Brain microvascular endothelial cell (primary cell): ENCODE measurements at places on chromosomes 1 and 21.

DNA sequence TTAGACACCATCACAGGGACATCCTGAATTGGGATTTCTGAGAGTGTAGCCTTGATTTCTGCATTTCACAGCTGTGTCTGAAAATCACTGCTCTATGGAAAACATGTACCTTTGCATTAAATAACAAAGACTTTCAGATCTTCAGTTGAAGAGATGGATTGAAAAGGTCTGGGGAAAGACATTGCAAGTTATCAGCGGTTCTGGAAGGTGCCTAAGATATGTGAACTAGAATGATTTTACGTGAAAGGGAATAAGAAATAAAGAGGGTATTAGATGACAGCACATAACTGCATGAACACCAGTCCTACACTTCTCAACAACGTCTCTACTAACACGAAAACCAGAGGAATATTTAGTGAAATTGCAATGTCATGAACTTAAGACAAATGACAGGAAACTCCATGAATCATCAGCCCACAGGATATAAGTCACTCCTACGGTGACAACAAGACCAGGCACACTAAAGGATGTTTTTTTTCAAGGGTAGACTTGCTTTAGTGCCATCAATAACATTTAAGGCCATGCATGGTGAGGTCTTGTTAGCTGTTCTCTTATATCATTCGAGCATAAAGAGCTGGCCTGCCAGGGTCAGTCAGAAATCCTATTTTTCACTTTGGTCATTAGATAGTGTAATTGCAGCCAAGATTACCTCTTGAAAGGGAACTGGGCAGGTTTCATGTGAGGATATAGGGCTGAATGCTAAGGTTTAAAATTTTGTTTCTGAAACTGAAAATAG is 283.1 kb downstream of the GRIK1 start:
- DNase-seq: peak; percentile 76

DNA sequence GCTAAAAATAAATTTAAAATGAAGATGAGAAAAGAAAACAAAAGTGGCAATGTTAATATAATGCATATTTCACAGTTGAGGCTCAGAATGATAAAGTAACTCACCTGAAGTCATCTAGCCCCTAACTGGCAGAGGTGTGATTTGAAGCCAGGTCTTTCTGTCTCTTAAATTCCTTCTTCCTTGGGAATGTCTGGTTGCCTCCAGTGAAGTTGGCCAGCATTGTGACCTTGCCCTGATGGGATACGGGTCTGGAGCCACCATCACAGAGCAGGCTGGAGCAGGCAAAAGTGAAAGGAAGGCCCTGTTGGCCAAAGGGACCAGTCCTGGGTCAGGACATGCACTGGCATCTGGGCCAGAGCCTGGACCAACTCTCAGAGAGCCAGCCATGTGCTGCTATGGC is 111.7 kb downstream of the EPHB2 start:
- no peak for DNase-seq

DNA sequence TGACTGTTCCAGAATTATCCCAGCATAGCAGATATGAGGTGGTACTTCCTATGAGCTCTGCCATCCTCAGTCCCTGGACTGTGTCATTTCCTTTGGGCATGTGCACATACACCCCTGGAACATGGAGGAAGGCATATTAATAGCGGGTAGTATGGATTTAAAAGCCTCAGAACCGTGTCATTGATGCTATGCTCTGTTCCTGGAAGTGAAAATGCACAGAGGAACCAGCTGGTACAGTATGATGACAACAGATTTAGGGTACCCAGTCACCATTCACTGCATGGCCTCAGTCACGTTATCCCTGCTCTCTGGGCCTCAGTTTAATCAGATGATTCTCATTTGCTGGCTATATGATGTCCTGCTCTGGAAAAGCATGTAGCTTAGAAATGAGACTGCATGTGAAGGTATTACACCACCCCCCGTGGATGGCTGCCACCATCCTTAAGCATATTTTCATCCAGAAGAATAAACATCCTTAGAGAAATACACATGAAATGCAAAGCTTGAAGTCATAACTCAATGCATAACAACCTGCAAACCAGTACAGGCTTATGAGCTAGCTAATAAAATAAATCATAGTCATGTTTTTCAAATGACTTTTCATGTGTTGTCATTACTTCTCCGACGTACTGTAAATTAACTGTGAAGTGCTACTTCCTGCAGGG is 37.8 kb downstream of the SETD4 start:
- DNase-seq: no peak

DNA sequence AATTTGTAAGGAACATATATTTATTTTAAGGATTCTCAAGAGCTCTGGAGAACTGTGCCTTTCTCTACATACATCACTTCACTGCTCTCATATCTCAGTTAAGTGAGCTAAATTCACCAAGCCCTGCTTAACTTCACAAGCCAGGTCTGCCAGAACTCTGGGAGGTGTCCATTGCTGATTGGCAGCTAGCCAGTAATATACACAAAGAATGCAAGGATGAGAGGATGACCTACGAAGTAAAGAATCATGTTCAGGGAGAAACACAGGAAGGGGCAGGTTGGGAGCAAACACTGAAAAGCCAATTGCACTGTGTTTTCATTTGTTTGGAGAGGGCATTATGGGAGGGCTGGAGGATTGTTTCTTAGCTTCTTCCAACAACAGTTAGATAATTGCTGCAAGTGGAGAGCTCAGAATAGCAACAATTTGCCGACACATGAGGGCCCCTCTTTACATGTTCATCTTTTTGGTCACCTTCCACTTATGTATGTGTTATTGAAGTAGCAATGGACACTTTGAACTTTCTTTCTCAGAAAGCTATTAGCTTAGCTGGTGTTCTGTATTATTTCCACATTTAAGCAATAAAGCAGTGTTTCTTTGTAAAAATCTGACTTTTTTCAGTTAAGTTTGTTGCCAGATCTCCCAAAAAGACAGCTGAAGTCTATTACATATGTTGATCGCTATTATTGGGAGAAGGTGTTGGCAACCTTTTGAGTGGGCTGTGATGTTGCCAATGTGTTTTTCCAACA is 254.8 kb downstream of the LTN1 start:
- peak; percentile 29 for DNase-seq

GRCh38 chr1:18599086-18599485 is 31.6 kb upstream of the PAX7 start:
- no peak for DNase-seq

DNA sequence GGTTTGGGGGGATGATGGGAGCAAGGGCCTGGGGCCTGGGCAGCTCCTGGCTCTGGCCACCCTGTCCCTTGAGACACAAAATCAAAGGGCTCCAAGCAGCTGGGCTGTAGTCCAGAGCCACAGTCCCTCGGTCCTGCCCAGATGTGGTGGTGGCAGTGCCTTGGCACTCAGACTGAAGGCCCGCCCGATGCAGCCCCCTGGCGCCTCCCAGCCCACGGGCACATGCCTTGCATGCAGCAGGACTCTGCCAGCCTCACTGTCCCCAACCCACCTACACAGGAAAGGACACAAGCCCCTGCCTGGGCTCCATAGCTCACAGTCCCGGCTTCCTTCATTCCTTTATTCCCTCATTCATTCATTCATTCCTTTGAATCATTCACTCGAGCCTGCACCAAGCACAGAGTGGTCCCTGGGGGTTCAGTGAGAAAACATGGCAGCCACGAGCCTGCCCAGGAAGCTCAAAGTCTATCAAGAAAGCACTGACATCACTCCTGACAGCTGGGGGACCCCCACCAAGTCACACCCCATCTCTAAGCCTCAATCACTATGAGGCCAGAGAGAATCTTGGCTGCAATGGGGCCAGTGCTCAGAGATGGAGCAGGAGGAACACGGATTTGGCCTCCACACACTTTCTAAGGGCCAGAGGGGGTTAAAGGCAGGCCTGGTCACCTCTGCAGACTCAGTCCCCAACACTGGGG is 5.8 kb downstream of the SDC3 start:
- no peak for DNase-seq

DNA sequence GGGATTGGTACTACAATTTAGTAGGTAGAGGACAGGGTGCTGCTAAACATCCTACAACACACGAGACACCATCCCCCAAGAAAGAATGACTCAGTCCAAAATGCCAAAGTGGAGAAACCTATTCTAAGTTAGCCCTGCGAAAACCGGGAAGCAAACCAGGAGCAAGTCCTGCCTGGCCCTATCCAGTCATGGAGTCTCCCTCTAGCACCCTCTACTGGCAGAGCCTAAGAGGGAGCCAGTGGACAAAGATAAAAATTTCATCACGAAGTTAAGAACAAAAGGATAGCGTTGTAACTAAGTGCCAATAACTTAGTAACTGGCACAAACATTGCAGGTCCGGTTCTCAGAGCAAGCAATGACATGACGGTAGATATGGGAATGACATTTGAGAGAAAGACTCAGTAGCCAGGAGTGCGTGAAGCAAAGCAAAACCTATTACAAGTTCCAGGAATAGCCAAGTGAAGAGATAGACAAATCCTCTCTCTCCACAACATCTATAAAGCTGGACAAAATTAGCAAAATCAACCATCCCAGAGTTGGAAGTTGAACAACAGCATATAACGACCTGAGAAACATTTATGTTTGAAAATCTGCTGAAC is 383.5 kb downstream of the OMA1 start:
- DNase-seq: peak; percentile 48
